Keratinocyte (primary cell): ENCODE measurements at places on chromosomes 11 and 22. TPM values are rescaled to one million over a fixed set of nuclear protein-coding genes. Genes with fewer than 3 reads are reported as not detected.
A peak's percentile ranks its signal among the peaks of the same experiment; 100 is the strongest.

GRCh38 chr11:72767203-72768062 is 15.2 kb upstream of the ARAP1 start:
- peaks cover 8% of the 10 kb centered on the region for H3K4me1 ChIP-seq
- H3K4me3 ChIP-seq = no peak overlapping the region
- H3K36me3 ChIP-seq = no peaks in the 10 kb centered on the region
- DNase-seq = no peak
- no peak overlapping the region for H3K27ac ChIP-seq
- no peaks in the 10 kb centered on the region for H3K27me3 ChIP-seq

GPR83 gene
- polyA plus RNA-seq = 0.04 TPM in 2 of 3 replicates, not detected in the other

MGAT3 gene
- polyA plus RNA-seq = not detected in 3 replicates

OR51E2 gene
- polyA plus RNA-seq = 0.03 TPM in 2 of 3 replicates, not detected in the other

- H3K27ac ChIP-seq = no peak overlapping the region
Measured at GRCh38 chr11:110870816-110871522, 158.7 kb upstream of the ARHGAP20 start.

DNA sequence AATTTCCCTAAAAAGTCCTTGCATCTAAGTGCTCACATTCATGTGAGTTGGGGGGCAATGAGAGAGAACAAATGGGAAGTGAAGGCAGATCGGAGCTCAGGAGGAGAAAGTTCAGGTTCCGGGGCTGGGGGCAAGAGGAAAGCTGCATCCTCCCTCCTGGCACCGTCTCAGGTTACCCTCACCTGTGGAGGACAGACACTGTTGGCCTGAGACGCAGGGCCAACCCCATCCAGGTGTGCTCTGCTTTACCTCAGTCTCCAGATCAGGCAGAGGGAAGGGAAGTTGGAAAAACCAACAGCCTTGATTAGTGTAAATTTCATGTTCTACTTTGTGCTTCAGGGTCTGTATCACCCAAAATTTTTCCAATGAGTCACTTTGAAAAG is 146.9 kb downstream of the TRIM29 start:
- H3K27ac ChIP-seq = no peak overlapping the region
- H3K4me3 ChIP-seq = no peak overlapping the region
- no peak for DNase-seq
- H3K4me1 ChIP-seq = no peaks in the 10 kb centered on the region
- H3K36me3 ChIP-seq = no peaks in the 10 kb centered on the region
- H3K27me3 ChIP-seq = peaks cover 13% of the 10 kb centered on the region

- H3K27ac ChIP-seq = no peak overlapping the region
- peaks cover 50% of the 10 kb centered on the region for H3K4me1 ChIP-seq
- H3K27me3 ChIP-seq = no peaks in the 10 kb centered on the region
- DNase-seq = no peak
Measured at GRCh38 chr22:27749597-27750225, 51.8 kb downstream of the MN1 start.

GVQW3 gene
- polyA plus RNA-seq = 0.39 to 0.80 TPM (median 0.48 TPM) in 3 replicates

- H3K27ac ChIP-seq = no peak overlapping the region
- DNase-seq = no peak
- no peaks in the 10 kb centered on the region for H3K27me3 ChIP-seq
- H3K4me1 ChIP-seq = peaks cover 12% of the 10 kb centered on the region
Measured at GRCh38 chr11:33268945-33269540, 11.9 kb downstream of the HIPK3 start.

GRCh38 chr11:27722117-27722952 is 22.1 kb upstream of the BDNF start:
- H3K27me3 ChIP-seq = peaks cover 61% of the 10 kb centered on the region
- H3K36me3 ChIP-seq = no peaks in the 10 kb centered on the region
- peaks cover 12% of the 10 kb centered on the region for H3K4me1 ChIP-seq
- H3K4me3 ChIP-seq = peak overlapping the region; percentile 54
- H3K27ac ChIP-seq = no peak overlapping the region
- DNase-seq = no peak

CARD10 gene
- 32.2 to 50.8 TPM (median 40.1 TPM) in 3 replicates for polyA plus RNA-seq

GRCh38 chr11:11078344-11079086 is 220.7 kb upstream of the ZBED5 start:
- H3K36me3 ChIP-seq = no peaks in the 10 kb centered on the region
- H3K4me1 ChIP-seq = no peaks in the 10 kb centered on the region
- peaks cover 14% of the 10 kb centered on the region for H3K27me3 ChIP-seq
- no peak overlapping the region for H3K27ac ChIP-seq

- H3K4me3 ChIP-seq = no peak overlapping the region
- H3K27ac ChIP-seq = no peak overlapping the region
- H3K36me3 ChIP-seq = no peaks in the 10 kb centered on the region
- no peak for DNase-seq
- no peaks in the 10 kb centered on the region for H3K27me3 ChIP-seq
Measured at GRCh38 chr11:96310236-96310635, 32.8 kb downstream of the MAML2 start.

DNA sequence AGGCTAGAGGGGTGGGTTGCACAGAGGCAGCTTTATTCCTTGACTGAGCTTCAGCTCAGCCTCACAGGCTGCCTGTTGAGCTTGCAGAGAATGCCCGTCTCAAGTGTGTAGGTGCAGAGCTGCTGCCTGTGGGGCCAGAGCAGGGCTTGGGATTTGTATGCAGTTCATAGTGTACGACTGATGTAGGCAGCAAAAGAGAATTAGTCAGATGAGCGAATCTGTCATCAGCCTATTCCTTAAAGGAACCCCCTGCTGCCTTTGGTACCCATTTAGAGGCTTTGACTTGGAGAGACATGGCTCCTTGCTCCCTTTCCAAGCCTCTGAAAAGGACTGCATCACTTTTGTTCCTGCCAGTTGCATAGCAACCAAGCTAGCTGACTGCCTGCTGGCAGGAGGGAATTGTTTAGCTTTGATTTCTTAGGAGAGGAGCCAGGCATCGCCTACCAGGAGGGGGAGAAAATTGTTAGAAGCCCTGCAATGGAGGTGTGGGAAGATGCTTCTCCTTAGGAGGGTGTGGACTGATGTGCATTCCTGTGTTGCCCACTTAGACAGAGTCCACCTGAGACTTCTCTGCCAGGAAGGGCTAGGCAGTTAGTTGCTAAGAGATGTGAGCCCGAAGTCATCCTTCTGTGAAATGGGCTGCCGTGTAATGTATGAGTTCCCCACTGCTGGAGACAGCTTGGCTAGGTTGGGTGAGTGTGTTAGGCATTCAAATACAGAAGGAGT is 10.9 kb downstream of the ACO2 start:
- no peaks in the 10 kb centered on the region for H3K27me3 ChIP-seq
- H3K4me3 ChIP-seq = no peak overlapping the region
- DNase-seq = no peak

CABP7 gene
- polyA plus RNA-seq = not detected in 3 replicates

DNA sequence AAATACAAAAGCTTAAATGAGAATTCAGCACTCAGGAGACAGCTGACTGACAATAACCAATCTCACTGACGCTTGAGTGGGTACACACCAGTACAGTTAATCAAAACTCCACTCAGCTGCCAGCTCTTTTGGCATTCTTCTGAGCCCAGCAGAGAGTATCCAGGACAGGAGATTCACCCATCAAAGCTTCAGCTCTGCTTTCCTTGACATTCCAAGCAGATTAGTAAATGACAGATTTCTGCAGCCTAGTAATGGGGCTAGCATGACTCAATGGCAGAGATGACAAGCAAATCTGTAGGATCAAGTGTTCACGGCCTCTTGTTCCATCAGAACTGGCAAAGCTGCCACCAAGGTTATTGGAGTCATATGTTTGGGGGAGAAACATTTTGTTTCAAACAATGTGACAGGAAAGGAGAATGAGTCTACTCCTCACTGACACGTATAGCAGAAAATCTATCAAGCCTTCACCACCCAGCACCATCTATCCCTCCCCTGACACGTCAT is 420.0 kb downstream of the DYNC2H1 start:
- H3K4me1 ChIP-seq = peaks cover 60% of the 10 kb centered on the region
- peak; percentile 79 for DNase-seq
- H3K27ac ChIP-seq = no peak overlapping the region
- no peaks in the 10 kb centered on the region for H3K27me3 ChIP-seq

MUC6 gene
- polyA plus RNA-seq = not detected in 3 replicates

- no peaks in the 10 kb centered on the region for H3K36me3 ChIP-seq
- peaks cover 7% of the 10 kb centered on the region for H3K4me1 ChIP-seq
- peak within 1 kb of the TSS; percentile 63 for H3K27ac ChIP-seq
- H3K4me3 ChIP-seq = peak within 1 kb of the TSS; percentile 69
- no peak for DNase-seq
- no peaks in the 10 kb centered on the region for H3K27me3 ChIP-seq
Measured at GRCh38 chr22:21952586-21953571, at the start of gene PPM1F. Gene PPM1F, minus strand, starts transcription at chr22:21952848. Its CDS starts 6,800 bp downstream, at chr22:21946048.

C11orf91 gene
- polyA plus RNA-seq = 0.10 to 0.16 TPM (median 0.10 TPM) in 3 replicates

- no peak overlapping the region for H3K27ac ChIP-seq
- no peak for DNase-seq
- peaks cover 19% of the 10 kb centered on the region for H3K4me1 ChIP-seq
- H3K4me3 ChIP-seq = no peak overlapping the region
- peaks cover 27% of the 10 kb centered on the region for H3K36me3 ChIP-seq
Measured at GRCh38 chr22:39223091-39223710, 21.6 kb downstream of the PDGFB start.

DNA sequence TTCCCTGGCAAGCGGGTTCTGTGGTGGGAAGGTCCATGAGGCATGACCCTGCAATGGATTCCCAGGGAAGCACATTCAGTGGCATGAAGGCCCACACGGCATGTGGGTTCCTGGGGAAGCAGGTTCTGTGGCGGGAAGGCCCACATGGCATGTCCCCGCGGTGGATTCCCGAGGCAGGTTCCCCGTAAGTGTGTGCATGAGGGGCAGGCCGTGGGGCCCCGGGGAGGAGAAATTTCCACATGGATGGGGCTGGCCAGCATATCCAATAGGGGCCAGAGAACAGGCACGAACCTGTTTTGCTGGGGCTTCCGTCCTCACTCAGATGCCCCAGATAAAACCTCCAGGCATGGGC is 83.7 kb downstream of the PHF21B start:
- DNase-seq = no peak
- H3K27me3 ChIP-seq = peaks cover 13% of the 10 kb centered on the region
- no peak overlapping the region for H3K27ac ChIP-seq
- no peaks in the 10 kb centered on the region for H3K4me1 ChIP-seq

GRCh38 chr11:66150140-66150539 is 80.1 kb downstream of the PACS1 start:
- DNase-seq = no peak
- H3K36me3 ChIP-seq = peaks cover 2% of the 10 kb centered on the region
- H3K4me1 ChIP-seq = no peaks in the 10 kb centered on the region
- no peak overlapping the region for H3K4me3 ChIP-seq

DNA sequence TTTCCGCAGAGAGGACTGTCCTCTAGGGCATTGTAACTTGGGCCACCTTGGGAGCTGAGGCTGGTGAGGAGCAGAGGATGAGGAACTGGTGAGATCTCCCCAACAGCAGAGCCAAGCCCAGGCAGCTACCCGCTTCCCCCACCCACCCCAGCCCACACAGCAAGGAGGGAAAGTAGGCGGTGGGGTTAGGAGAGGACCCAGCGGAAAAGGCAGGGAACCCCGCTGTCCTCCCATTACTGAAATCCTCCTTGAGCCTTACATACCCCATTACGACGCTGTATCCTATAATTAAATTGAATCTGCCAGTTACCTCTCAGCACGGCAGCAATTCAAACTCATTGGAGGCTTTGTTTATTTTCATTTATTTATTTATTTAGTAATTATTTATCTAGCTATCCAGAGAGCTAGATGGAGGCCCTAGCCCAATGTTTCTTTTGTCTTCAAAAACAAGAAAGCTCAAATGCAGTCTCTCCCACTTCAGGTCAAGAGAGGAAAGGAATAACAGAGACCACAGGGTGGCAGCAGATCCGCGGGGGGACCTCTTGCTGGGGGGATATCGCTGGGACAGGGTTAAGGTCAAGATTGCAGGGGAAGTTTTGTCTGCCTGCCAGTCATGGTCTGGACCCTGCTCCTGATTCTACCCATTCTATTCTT is 218.0 kb downstream of the ST3GAL4 start:
- H3K36me3 ChIP-seq = no peaks in the 10 kb centered on the region
- H3K27ac ChIP-seq = no peak overlapping the region
- no peak overlapping the region for H3K4me3 ChIP-seq
- H3K4me1 ChIP-seq = no peaks in the 10 kb centered on the region
- no peak for DNase-seq

DNA sequence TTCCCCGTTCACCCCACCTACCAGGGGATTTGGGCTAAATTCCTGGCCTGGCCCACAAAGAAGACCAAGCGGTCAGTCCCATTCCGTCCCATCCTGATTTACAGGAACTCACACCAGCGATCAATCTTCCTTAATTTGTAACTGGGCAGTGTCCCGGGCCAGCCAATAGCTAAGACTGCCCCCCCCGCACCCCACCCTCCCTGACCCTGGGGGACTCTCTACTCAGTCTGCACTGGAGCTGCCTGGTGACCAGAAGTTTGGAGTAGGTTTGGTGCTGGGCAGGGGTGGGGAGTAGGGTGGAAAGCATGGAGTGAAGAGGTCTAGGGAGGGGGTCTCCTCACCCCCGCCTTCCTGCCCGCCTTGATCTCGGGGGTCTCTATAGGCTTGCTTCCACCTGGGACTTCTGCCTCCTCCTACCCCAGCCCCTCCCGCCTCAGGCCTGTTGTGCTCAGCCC is at the start of gene SERPING1:
Gene SERPING1, plus strand, starts transcription at position 225 of the 455 bp plus-strand sequence. CDS start 586 bp downstream, outside the sequence.
- no peak for DNase-seq
- peaks cover 6% of the 10 kb centered on the region for H3K4me1 ChIP-seq
- no peaks in the 10 kb centered on the region for H3K36me3 ChIP-seq
- no peak within 1 kb of the TSS for H3K27ac ChIP-seq
- peaks cover 3% of the 10 kb centered on the region for H3K27me3 ChIP-seq

PRG3 gene
- not detected in 3 replicates for polyA plus RNA-seq

DNA sequence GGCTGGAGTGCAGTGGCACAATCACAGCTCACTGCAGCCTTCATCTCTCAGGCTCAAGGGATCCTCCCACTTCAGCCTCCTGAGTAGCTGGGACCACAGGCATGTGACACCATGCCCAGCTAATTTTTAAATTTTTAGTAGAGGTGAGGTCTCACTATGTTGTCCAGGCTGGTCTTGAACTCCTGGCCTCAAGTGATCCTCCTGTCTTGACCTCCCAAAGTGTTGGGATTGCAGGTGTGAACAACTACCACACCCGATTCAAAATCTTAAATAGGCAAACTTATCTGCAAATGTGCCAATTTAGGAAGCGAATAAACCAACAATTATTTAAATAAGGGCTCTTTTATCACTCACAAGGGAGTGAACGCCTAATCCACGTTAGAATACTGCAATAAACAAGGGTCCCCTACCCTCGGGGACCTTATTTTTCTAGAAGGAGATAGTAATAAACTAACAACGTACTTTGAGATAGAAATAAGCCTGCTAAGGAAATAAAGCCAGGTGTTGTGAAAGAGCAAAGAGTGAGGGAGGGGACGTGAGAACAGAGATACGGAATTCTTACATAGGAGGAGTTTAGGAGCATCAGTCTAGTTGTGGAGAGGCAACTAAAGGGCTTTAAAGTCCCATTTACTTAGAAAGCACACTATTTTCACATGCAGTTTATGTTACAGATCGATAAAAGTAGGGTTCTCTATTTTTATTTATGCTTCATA is 3.0 kb upstream of the WEE1 start:
- peaks cover 65% of the 10 kb centered on the region for H3K4me1 ChIP-seq
- no peaks in the 10 kb centered on the region for H3K27me3 ChIP-seq
- no peaks in the 10 kb centered on the region for H3K36me3 ChIP-seq
- H3K4me3 ChIP-seq = no peak overlapping the region

GRCh38 chr11:65498042-65498726 is 661 bp upstream of the MALAT1 start:
- H3K36me3 ChIP-seq = peaks cover 25% of the 10 kb centered on the region
- peak overlapping the region; percentile 94 for H3K4me3 ChIP-seq
- DNase-seq = no peak
- no peaks in the 10 kb centered on the region for H3K27me3 ChIP-seq
- H3K27ac ChIP-seq = peak overlapping the region; percentile 100

HEPN1 gene
- not detected in 3 replicates for polyA plus RNA-seq
